Anterior cingulate cortex (tissue), 58 donors: ENCODE measurements at places on chromosomes 7 and 10.
A peak's percentile ranks its signal among the peaks of the same experiment; 100 is the strongest.

DNA sequence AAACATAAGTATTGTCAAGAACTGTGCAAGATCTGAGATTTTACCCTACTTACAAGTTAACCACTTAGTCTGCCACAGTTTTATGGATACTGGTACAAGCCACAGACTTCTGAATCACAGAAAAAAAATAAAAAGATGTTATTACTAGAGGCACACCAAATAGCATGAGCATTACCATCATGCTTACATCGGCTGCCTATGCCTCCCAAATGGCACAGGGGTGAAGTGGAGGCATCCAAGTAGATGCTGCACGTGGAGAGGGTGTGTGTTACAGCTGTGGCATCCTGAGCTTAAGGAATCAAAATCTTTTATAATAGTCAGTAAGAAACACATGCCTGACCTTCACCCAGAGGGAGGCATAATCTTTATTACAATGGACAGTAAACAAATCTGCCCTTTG, 207.8 kb downstream of the TFEC start:
- no peak for DNase-seq

GRCh38 chr7:51325908-51326307, 9.3 kb upstream of the COBL start:
- DNase-seq, result no peak

DNA sequence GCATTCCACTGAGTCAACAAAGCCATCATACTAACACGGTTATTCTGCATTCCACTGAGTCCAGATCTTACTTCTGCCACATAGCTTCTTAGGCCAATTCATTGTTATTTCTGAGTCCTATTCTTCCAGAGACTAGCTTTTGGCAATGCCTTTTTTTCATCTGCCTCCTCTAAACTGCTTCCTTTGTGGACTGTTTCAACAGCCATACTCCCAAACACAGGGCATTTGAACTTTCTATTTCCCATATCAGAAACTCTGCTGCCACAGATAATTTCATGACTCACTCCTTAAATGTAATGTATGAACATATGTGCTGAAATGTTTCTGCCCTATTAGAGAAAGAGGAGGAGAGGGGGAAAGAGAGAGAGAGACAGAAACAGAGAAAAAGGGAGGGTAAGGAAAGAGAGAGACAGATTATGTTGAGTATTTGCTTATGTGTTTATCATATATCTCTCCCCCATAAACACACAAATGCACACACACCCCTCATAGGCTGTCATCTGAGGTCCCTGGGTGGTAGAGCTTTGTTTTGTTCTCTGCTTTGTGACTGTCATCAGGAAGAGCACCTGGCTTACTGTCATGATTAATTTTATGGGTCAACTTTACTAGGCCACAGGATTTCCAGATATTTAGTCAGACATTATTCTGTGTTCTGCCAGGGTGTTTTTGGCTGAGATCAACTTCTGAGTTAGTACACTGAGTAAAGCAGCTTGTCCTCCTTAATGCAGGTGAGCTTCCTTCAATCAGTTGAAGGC, 308.0 kb upstream of the KCND2 start:
- no peak for DNase-seq

GRCh38 chr10:14574291-14574690, 200.4 kb downstream of the FAM107B start:
- no peak for DNase-seq

- peak; percentile 75 for DNase-seq
Measured at GRCh38 chr10:79335094-79335469, 12.2 kb upstream of the PPIF start.

DNA sequence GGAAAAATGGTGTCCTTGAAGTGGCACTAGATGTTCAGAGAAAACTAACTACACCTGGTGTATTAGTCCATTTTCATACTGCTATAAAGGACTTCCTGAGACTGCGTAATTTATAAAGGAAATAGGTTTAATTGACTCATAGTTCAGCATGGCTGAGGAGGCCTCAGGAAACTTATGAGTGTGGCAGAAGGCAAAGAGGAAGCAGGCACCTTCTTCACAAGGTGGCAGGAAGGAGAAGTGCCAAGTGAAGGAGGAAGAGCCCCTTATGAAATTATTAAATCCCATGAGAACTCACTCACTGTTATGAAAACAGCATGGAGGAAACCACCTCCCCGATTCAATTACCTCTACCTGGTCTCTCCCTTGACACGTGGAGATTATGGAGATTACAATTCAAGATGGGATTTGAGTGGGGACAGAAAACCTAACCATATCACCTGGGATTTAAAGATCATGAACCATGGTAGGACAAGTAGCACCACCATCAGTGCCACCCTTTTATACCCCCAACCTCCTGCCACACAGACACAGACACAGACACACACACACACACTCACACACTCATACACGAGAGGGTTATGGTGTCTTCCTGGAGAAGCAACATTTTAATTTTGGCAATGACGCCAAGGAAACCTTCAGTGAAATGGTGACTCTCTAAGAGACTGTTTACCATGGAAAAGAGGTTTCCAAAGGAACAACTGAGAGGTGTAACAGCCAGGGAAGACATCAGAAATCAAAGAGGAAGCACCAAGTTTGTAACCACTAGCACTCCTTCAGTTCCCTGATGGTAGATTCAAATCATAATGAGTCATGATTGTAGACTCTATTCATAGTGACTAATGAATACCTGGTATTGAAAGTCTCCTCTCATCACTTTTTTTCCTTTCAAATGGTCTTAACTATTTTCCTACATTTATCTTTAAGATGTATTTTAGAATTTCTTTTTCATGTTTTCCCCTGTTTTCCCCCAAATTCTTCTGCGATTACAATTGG, 41.8 kb upstream of the WNT16 start:
- DNase-seq, result no peak
